Natural killer cell treated with Interleukin-12 subunit alpha and Interleukin-12 subunit beta and Interleukin-15 and Interleukin-18, amount 100 ng/mL, for 72 hours (primary cell): ENCODE measurements at places on chromosomes 7 and 10. TPM values are rescaled to one million over a fixed set of nuclear protein-coding genes. Genes with fewer than 3 reads are reported as not detected.

The FAM25G gene
- not detected for total RNA-seq

The CH25H gene
- not detected for total RNA-seq

DNA sequence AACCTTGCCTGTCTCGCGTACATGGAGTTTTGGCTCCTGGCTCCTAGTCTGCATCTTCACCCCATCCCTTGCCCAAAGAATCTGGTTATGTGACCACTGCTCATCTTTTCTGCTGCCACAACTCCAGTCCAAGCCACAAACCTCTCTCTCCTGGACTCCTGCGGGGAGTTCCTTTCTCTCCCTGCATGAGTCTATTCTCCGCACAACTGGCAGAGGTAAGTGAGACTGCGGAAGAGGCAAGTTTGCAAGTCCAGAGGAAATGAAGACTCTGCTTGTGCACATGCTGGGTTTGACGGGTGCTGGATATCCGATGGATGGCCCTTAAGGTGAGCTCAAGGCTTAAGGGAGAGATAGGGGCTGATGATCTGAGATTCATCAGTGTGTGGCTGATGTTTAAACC is 61.0 kb downstream of the TRUB1 start:
- H3K4me3 ChIP-seq, result no peak overlapping the region
- no peaks in the 10 kb centered on the region for H3K4me1 ChIP-seq
- H3K36me3 ChIP-seq, result no peaks in the 10 kb centered on the region
- no peaks in the 10 kb centered on the region for H3K27me3 ChIP-seq
- no peak for DNase-seq
- no peak overlapping the region for H3K27ac ChIP-seq

DNA sequence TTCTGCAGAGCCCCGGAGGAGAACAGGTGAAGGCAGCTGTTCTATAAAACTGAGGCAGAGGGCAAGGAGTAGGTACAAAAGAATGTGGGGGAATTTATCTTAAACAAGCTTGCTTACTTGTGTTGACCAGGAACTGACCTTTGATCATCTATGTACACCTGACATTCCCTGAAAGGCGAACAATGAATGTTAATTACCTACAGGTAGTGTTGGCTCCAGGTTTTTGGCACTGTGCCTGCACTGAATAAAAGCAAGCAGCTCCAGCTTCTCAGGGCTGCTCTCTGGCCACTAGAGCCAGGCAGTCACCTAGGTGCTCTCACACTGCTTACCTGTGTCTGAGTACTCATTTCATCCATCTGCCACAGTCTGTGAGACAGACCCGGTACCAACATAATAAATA is 87.0 kb downstream of the RAPGEF5 start:
- H3K36me3 ChIP-seq, result no peaks in the 10 kb centered on the region
- H3K27ac ChIP-seq, result no peak overlapping the region
- no peak overlapping the region for H3K4me3 ChIP-seq
- DNase-seq, result no peak

DNA sequence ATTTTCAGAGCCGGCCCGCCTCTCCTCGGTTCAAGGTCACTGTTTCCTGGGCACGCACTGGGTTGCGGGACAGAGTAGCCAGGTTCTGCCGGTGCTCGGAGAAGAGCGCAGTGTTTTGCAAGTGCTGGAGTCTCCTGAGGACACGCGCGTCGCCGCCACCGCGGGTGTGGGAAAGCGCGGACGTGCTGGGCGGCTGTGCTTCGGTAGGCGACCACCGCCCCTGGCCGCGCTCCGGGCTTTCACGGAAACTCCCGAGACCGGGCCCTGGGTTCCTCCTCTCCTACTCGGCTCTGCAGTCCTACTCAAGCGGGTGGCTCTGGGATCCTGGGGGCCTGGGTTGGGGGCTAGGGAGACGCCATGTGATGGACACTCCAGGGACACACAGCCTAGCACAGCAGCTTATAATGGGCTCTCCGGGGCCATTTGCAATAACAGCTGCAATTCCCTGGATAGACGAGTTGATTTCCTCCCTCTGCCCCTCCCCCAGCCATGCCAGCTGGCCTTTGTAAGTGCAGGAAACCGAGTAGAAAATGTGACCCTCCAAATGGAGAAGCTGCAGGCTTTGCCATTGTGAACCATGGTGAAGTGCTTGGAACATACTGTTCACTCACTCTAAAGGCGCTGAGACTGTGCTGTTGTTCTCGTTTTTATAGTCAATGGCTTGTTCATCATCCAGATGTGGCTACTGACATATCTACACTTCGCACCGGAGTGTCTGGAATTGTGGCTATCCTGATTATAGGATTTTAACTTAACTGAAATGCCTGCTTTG is 2.1 kb downstream of the FRAT1 start:
- peaks cover 25% of the 10 kb centered on the region for H3K4me1 ChIP-seq
- peak overlapping the region; percentile 92 for H3K4me3 ChIP-seq
- DNase-seq, result no peak
- no peaks in the 10 kb centered on the region for H3K36me3 ChIP-seq

DNA sequence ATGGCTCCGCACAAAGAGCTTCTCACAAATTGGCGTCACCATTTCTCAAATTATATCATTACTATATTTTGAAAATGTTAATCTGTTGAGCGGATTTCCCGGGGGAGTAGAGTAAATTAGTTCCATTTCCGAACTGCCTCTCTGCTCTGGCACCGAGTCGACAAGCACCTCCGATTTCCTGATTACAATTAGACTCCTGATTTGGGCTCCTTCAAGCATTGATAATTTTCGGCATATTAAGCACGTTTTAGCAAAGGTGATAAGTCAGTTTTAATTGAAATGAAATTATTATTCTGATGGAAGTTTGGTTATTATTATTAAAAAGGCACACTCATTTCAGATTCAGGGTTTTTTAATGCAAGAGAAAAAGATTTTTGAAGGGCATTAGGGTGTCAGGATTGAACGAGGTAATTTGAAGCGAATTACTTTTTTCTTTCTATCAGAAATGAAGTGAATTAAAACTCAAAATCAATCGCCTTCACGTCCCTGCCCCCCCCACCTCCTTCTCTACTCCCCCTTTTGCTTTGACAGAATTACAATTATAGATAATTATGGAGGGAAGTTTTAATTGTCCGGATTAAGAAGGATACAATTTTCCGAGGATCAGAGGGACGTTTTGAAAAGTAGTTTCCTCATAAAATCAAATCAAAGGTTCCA is 4.0 kb upstream of the UNCX start:
- peaks cover 36% of the 10 kb centered on the region for H3K27me3 ChIP-seq
- no peak overlapping the region for H3K4me3 ChIP-seq
- no peaks in the 10 kb centered on the region for H3K36me3 ChIP-seq
